Left ventricle myocardium inferior (tissue), 1 donor: ENCODE measurements at places on chromosomes 2 and 18. TPM values are rescaled to one million over a fixed set of nuclear protein-coding genes. Genes with fewer than 3 reads are reported as not detected.

GRCh38 chr2:224860786-224861185 lies 144.6 kb upstream of the CCDC195 start:
- no peak for DNase-seq

DNA sequence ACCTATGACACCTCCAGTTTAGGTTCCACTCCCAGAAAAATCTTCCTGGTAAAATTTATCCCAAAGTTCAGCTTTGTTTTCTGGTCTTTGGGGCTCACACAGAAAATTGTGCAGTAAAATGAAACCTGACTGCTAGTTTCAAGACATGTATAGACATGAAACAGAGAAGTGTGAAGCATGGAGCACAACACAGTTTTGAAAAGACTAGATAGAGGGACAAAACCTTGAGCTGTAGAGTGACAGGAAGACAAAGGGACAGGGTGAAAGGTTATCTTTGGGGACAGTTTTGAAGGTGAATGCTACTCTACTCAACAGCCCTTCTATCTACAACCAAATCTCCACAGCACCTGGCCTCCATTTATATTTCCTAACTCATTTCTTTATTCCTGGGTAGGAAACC lies 352.6 kb downstream of the RBM43 start:
- DNase-seq = no peak

GRCh38 chr2:20444101-20444992 lies 2.5 kb upstream of the RHOB start:
- peak; percentile 52 for DNase-seq

DNA sequence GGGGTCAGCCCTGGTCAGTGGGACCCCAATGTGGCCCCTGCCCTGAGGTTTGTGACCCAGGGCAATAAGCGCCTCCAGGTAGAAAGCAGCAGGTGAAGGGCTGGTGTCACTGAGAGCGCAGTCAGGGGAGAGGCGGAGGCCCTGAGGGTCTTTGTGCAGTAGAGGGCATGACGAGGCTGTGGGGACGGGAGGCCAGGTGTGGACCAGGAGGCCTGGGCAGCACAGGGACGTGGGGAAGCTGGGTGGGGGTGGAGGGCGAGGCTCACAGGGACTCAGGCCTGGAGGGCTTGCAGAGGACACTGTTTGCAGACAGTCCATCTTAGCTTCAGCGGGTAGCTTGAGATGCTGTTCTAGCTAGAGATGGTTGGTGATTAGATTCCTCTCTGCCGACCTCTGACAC lies 32.0 kb downstream of the TRAF3IP1 start:
- no peak for DNase-seq

- DNase-seq = no peak
These were observed 118.6 kb upstream of the DLGAP1 start for GRCh38 chr18:4573735-4574134.

GRCh38 chr2:229927817-229928321 lies 5.6 kb downstream of the FBXO36 start:
- no peak for DNase-seq

DNA sequence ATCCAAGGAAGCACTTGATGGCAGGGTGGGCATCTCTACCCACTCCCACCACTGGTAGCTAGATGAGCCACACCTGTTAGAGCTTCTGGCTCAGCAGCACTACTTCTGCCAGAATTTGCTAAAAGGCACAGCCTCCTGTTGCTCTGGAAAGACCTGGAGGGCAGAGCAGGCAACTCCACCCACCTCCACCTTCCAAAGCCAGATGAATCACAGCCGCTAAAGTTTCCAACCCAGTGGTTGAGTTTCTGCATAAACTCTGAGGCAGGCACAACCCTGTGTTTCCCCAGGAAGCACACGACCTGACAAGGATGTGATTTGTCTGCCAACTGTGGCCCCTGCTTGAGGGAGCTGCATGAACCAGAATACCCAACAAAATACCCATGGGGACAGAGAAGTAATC lies 111.6 kb upstream of the GCFC2 start:
- DNase-seq = no peak

DNA sequence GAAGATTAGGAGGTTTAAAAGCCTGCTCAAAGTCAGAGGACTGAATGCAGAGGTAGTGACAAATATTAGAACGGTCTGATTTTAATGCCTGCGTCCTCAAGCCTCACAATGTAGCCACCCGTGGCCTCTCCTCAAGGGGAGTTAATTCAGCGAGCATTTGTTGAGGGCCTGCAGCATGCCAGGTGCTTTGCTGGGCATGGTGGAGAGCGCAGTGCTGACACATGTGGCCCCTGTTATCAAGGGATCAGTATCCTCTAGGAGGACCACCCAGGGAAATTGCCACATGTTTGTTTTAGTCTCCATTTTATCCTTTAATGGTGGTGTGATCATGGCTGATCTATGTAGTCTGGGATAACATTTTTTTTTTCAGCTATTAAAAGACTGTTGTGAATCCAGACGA lies 19.2 kb downstream of the PMAIP1 start:
- no peak for DNase-seq

- DNase-seq = no peak
These were observed 6.0 kb downstream of the NEMP2 start for GRCh38 chr2:190528521-190529001.

DNA sequence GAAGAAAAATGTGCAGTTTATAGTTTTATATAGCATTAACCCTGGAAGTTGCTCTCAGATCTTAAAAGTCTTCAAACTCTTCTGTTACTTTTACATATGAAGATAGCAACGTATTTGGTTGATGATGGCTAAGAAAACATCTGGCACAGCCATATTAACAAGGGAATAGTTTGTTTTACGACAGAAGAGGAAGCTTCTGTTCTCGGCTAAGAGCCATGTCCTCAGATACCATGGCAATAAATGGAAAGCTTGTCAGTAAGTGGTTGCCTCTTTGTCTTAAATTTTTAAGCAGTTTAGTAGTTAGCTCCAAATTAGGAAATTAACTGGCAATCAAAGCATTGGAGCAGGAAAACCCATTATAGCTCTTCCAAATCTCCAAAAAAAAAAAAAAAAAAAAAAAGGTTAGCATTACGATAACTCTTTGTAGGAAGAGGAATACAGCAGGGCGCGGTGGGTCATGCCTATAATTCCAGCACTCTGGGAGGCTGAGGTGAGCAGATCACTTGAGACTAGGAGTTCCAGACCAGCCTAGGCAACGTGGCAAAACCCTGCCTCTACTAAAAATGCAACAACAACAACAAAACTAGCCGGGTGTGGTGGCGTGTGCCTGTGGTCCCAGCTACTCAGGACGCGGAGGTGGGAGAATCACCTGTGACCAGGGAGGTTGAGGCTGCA lies 4.5 kb upstream of the STON1 start:
- DNase-seq = peak; percentile 26

- DNase-seq = no peak
These were observed 13.8 kb downstream of the CLK1 start for GRCh38 chr2:200850512-200851256.

- DNase-seq = no peak
These were observed 257.3 kb downstream of the BCL2 start for GRCh38 chr18:63062246-63062645.

- DNase-seq = no peak
These were observed 72.1 kb downstream of the COL6A3 start for GRCh38 chr2:237341872-237342271.

DNA sequence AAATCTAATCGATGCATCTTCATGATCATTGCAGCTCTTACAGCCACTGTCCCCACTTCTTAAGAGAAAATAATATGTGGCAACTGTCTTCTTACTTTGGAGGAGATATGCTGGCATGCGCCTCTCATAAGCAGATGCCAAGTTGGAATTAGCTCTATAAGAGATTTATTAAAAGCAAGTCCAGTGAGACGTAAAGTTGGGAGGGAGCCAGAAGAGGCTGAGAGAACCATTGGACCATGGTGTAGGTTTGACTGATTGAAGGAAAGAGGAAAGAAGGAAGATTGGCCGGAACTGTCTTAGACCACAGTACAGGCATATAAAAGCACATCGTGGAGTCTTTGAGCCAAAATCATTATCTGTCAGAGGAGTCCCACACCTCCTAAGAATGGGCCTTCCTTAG lies 265.7 kb upstream of the ZC3H15 start:
- DNase-seq = no peak

DNA sequence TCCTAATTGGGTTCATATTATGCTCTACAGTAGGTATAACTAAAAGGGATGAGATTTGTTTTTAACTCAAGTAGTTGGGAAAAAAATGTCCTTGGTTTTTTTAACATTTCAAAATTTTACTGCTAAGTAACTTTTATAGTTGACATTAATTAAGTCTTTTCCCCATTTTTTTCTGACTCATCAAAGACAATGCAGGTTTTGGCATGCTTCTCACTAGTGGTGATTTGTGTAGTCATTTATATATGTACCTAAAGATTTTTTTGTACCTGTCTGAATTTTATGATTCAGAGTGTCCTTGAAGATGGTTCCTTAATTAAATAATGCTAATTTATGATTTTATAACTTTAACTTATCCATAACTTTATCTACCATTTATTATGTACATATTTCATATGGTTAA lies 882.3 kb upstream of the TMEFF2 start:
- DNase-seq = no peak

DNA sequence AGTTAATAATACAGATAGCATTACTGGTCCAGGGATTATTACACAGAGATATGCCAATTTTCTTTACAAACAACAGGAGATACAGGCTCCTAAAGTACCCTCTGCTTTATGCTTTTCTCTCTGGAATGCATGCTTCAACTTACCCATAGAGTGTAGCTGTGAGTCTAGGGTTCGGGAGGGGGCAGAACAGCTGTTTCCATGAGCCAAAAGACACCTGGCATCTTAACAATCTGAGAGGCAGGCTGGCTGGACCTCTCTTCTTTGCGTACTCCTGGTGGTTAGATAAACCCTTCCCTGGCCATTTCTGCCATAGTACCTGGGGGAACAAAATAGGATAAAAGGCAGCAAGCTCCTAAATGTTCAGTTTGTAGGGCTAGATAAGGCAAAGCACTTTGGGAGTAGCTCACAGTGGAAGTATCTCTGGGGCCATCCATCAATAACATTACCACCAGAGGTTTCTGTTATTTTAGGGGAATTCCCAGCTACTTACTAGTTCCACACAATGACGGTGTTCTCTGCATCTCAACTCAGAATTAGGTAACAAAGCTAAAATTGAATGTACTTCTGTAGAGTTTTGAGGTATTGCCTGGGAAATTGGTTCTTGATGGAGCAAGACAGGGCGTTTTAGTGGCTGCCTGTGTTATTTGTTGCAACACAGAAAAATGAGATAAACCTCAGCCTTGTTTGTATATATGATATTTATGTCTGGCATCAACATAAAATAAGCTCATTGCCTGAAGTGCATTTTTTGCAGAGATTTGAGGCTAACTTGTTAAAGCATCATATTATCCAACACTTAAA lies 6.2 kb upstream of the CCDC85A start:
- DNase-seq = no peak

- DNase-seq = no peak
These were observed 154.3 kb upstream of the KCNH7 start for GRCh38 chr2:162992828-162993227.

GRCh38 chr18:7224198-7224597 lies 6.7 kb upstream of the LRRC30 start:
- DNase-seq = no peak

DNA sequence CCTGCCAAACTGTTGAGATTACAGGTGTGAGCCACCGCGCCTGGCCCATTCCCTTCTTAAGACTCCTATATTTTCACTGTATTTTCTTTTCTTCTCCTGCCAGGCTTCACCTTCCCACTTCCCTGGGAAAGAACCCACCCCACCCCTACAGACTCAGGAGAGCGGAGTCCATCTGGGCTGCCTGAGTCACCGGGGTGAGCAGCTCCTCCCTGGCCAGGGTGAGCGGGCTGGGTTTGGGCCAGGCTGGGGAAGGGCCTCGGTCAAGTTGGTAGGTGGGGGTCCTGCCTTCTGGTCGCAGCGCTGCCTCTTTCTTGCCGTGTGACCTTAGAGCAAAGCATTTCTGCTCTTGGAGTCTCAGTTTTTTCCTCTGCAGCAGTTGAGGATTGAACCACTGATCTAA lies 2.1 kb upstream of the GAREM2 start:
- no peak for DNase-seq

DNA sequence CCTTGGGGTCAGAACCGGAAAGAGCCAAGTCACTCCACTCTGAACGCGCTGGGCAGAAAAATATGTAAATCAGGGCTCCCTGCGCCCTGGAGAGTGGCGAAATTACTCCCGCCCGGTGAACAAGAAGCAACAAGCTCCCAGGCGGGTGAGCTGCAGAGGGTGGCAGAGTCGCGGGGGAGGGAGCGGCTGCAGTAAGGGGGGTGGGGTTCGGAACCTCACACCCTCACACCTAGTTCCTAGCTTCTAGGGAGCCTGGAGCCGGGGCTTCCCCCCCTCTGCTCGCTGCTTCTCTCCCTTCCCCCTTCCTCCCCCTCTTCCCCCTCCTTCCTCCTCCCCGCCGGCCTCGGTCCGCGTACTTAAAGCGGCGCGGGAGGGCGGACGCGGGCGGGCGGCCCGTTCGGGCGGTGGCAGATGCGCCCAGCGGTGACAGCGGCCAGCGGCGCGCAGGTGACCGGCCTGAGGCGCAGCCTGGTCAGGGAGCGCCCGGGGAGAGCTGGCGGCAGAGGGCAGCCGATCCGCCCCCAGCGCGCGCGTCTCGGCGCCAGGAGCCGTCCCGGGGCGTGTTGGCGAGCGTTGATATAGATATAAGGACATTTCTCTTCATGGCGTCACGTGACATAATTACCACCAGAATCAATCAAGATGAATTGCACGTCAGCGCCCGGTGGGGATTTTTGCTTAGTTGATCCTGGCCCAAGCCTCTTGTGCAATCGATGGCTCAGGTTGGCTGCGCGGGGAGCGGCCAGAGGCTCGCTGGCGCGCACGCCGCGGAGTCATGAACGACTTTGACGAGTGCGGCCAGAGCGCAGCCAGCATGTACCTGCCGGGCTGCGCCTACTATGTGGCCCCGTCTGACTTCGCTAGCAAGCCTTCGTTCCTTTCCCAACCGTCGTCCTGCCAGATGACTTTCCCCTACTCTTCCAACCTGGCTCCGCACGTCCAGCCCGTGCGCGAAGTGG lies at the start of gene HOXD11:
Gene HOXD11 (plus strand): TSS at position 700 of the 959 bp plus-strand sequence. CDS start 76 bp downstream, at position 776.
- no peak for DNase-seq

GRCh38 chr2:86370579-86370978 lies 33.2 kb upstream of the REEP1 start:
- no peak for DNase-seq

DNA sequence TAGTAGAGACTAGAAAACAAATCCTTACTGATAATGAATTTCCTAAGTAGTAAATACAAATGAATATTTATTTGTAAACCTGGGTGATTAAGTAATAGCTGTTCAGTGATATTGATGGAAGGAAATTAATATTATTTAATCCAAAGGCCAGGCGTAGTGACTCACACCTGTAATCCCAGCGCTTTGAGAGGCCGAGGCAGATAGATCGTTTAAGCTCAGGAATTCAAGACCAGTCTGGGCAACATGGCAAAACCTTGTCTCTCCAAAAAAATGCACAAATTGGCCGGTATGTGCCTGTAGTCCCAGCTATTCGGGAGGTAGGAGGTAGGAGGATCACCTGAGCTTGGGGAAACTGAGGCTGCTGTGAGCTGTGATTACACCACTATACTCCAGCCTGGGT lies 228.2 kb downstream of the NEDD4L start:
- no peak for DNase-seq

TCF7L1 gene
- 7.0 TPM for total RNA-seq

UGT1A4 gene
- not detected for total RNA-seq

C2orf81 gene
- total RNA-seq = 0.82 TPM

PLCL1 gene
- total RNA-seq = 78.6 TPM

DUSP19 gene
- 11.4 TPM for total RNA-seq

FBXO48 gene
- 1.0 TPM for total RNA-seq

UGT1A1 gene
- not detected for total RNA-seq

TMEM178A gene
- total RNA-seq = 3.6 TPM

TRIM43 gene
- total RNA-seq = not detected

CYP27A1 gene
- total RNA-seq = 6.7 TPM
